ENCODE measurements at places on chromosomes 16 and 17.

GRCh38 chr16:22813948-22814710, at the start of gene HS3ST2:
Gene HS3ST2, plus strand, starts transcription at chr16:22814162. Its CDS starts 449 bp downstream, at chr16:22814611.
- peak; percentile 90 for DNase-seq

DNA sequence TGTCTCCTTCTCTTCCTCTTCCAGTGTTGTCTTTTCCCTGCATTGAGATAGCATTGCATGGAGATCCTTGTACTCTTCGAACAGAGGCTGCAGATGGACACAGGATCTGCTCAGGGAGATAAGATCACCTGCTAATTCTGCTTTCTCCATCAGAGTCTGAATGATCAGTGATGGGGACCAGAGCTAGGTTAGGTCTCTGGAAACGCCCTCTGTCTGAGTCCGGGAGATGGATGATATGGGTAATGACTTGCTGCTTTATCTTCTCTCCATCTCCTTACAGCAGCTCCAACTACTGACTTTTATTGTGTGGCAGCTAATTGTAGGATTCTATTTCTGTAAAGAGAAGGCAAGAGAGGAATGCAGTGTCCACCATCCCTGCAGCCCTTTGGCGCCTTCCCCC, 435.6 kb downstream of the WWOX start:
- no peak for DNase-seq

DNA sequence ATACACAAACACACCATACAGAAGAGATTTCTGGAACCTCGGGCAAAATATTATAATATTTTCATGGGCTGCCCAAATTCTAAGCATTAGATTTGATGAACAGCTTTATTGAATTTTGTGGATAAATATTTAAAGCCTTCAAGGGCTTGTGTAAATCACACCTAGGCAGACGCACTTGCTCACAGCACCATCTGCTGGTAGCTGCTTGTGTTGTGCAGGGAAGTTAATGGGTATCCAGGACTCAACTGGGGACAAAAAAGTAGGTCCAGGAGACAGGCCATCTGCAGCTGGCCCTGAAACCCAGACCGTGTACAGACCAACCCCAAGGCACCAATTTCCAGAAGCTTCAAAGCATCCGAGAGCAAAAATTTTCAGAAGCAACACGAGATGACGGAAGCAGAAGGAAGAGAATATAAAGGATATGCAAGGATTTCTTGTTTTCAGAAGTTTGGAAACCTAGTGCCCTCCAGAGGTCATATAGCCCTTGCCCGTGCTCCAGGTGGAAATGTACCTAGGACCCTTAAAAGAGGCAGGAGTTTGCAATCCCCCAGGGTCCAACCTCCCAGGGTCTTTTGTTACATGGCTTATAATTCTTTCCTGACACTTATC, 140.0 kb downstream of the CHD9NB start:
- no peak for DNase-seq

DNA sequence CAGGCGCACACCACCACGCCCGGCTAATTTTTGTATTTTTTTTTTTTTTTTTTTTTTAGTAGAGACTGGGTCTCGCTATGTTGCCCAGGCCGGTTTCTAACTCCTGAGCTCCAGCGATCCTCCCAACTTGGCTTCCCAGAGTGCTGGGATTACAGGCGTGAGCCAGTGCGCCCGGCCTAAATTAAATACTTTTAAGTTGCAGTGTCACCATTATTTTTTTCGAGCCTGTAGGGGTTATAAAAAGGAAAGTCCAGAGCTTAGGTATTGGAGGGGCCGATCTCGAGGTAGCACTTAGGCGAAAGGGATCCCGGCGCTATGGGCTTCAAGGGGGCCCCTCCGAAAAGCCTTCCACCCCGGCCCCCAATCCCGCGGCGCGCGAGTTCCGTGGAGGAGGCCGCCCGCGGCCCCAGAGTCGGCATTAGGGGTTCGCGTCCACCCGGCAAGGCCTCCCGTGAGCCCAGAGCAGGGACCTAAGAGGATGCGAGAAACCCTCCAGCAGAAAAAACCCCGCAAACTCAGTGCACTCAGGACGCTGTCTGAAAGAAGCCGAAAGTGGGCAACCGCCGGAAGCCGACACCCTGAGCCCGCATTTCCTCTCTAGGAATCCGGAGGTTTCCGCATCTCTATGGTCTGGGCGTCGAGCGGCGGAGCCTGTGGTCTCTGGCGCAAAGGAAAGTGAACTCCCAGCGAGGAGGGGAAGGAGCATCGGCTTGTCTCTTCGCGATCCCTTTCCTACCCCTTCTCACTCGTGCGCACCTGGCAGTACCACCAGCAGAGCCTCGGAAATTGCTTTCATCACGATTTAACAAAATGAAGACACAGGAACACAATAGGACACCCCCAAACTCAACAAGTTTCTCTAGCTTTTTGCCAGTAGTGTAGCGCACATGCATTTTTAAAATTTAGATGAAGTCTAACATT, 14.1 kb upstream of the RGS9 start:
- peak; percentile 87 for DNase-seq

DNA sequence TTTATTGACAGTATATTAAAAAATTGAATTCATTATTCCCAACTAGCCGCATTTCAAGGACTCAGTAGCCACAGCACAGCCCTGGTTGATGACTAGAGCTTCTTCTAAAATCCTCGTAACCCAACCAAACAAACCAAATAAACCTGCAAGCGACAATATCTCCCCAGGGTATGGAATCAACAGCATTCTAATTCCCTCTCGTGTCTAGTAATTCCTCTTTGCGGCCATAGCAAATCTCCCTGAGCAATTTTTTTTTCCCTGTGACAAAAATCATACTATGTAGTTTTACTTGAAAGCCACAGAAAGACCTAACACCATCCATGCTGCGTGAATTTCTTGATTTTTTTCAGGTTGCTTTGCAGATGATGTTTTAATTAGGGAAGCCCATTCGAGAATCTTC, 143.4 kb upstream of the MYOCD start:
- DNase-seq = no peak

DNA sequence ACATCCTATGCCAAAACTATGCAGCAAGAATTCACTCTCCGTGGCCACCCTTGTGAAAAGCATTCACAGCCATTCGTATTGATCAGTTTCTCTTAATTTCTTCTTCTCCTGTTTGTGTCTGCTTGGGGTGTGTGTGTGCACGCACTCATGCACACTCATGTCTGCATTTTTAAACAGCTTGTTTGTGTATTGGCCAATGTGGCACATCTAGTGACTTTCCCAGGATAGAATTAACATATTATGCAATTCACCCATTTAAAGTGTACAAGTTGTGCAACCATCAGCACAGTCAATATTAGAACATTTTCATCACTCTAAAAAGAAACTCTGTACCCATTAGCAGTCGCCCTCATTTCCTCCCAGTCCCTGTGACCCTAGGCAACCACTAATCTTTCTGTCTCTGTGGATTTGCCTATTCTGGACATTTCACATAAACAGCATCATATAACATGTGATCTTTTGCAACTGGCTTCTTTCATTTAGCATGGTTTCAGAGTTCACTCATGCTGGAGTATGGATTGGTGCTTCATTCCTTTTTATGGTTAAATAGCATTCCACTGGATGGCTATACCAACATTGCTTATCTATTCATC, 20.1 kb downstream of the IRX3 start:
- DNase-seq = peak; percentile 38

GRCh38 chr17:62821189-62822079, 13.3 kb upstream of the MARCHF10 start:
- DNase-seq = no peak

GRCh38 chr17:9522074-9522473, 53.5 kb downstream of the STX8 start:
- no peak for DNase-seq

GRCh38 chr17:15908378-15908777, 36.6 kb upstream of the ADORA2B start:
- DNase-seq = no peak

- no peak for DNase-seq
Observed at GRCh38 chr16:83779886-83780285, 27.9 kb upstream of the HSBP1 start.

DNA sequence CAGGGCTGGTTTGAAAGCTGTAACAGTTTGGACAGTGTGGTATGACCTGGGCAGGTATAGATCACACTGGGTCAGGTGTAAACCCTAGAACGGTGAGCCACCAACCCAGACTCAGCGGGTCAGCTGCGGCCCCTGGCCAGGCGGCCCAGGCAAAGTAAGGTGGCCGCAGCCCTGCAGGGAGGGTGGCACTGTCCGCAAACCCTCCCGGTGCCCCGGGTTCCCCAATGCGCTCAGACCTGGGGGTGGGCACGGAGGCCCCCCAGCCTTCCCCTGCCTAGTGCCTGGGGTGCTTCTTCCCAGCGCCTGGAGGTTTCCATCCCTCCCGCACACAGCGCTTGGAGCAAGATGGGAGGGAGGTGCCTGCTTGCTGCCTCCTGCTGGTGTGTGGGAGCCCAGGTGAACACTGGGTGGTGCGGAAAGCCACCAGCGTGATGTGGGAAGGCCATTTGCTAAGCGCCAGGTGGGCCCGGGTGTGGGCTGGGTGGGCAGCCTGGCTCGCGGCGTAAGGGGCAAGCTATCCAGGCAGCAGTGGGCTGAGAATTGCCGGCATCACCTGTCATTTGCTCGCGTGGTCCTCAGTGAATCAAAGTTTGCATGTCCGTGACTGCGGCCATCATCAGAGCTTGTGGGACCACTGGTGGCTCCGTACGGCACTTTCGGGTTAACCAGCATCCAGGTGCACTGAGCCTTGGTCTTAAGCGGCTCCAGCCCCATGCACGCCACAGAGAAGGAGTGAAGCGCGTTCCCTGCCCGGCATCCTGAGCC, 47.3 kb upstream of the GNG13 start:
- DNase-seq = peak; percentile 59

- DNase-seq = no peak
Observed at GRCh38 chr16:24101431-24101830, 154.7 kb upstream of the CACNG3 start.

- DNase-seq = no peak
Observed at GRCh38 chr16:30565526-30565925, 6.0 kb downstream of the ZNF688 start.

DNA sequence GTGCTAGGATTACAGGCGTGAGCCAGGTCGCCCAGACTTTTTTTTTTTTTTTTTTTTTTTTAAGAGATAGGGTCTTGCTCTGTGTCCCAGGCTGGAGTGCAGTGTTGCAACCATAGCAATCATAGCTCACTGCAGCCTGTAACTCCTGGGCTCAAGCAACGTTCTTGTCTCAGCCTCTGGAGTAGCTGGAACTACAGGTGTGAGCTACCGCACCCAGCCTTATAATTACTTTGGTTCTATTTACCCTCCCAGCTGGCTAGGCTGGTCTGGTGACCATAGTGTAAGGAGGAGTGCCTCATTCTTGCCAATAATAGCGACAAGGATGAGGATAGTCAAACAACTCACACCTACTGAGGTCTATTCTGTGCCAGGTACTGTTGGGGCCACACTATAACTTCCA, 39.6 kb upstream of the USP7 start:
- no peak for DNase-seq

DNA sequence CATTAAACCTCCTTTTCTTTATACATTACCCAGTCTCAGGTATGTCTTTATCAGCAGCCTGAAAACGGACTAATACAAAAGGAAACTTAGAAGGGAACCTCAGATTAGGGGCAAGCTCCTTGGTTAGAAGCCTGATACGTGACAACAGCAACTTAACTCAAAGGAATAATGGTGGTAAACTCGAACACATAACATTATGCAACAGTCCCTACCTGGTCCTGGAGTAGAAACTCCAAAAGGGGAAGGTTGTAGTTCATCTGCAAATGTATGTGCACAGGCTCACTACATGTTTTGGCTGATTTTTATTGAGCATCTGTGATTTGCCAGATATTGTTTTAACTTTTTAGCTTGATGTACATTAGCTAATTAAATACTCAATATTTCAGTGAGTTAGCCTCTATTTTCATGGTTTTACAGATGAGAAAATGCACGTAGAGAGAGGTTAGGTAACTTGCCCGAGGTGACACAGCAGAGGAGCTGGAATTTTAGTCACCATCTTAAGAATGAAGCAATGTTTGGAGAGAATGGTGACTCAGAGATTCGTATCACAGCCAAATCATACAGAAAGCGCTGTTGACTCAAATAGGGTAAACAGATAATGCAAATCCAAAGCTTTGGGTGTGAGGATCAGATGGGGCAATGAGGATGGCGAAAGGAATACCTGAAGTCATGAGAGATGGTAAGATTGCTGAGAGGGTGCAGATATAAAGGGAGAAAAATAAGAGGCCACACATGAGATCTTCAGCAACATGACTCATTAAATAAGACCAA, 194.9 kb upstream of the RBFOX1 start:
- DNase-seq = no peak

DNA sequence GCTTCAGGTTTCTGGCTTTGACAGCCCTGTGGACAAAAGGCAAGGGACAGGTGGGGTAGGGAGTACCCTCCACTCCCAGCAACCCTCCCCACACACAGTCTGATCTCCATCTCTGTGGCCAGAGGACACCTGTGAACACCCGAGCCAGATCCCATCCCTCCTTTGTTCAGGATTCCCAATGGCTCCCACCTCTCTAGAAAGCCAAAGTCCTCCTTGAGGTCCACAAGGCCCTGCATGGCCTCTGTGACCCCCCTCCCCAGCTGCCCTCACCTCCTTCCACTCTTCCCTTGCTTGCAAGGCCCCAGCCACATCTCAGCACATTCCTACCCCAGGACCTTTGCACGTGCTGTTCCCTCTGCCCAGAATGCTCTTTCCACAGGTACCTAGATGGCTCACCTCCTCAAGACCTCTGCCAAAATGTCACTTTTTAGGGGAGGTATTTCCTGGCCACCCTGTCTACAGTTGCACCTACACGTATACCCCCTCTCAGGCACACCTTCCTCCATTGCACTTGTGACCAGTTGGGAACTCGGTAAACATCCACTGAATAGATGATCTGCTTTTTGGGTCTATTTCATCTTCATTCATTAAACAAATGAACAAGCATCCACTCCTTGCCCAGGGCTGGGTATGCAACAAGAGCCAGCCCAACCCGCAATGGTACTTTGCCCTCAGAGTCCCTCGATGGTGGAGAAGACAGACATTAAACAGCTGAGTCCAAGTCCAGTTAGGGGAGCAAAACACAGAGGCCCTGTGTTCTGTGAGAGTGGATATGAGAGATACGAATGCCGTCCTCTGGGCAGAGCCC, 107.0 kb downstream of the CRLF3 start:
- no peak for DNase-seq

GRCh38 chr17:16814439-16814838, 124.4 kb downstream of the CCDC144A start:
- DNase-seq = no peak

- no peak for DNase-seq
Observed at GRCh38 chr17:60525328-60525684, 736 bp downstream of the APPBP2 start.

DNA sequence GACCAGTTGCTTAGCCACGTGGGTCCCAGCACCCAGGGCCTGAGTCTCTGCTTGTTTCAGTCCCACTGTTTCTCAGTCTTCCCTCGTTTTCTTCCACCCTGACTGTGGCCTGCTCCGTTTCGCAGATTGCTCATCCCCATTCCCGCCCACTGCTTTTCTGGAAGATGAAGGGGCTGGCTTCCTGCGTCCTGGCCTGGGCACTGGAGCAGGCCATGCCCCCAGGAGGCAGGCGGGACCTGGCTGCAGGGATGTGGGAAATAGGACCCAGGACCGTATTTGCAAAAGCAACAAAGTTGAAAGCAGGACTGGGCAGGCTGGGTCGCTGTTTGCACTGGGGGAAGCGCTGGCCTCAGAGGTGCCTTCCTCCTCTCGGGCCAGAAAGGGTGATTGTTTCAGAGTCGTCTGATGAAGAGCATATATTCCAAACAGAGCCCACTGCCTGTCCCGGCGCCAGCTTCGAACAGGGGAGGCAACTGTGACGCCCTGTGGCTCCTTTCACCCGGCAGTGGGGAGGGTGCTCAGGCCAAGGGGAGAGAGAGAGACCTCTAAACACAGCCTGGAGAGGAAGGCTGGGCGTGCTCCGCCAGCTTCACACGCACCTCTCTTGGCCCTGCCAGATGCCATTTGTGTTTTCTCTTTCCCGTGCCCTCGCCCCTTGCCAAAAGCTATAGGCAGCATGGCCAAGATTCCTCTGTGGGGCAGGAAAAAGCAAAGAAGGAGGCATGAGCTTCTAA, 108.6 kb downstream of the CMIP start:
- no peak for DNase-seq

Measured in upper lobe of left lung (tissue), 6 donors.